ENCODE measurements at places on chromosomes 4 and X. TPM values are rescaled to one million over a fixed set of nuclear protein-coding genes. Genes with fewer than 3 reads are reported as not detected.

- no peak for DNase-seq
These were observed 475.4 kb upstream of the HS3ST1 start for GRCh38 chr4:11904117-11904535.

DNA sequence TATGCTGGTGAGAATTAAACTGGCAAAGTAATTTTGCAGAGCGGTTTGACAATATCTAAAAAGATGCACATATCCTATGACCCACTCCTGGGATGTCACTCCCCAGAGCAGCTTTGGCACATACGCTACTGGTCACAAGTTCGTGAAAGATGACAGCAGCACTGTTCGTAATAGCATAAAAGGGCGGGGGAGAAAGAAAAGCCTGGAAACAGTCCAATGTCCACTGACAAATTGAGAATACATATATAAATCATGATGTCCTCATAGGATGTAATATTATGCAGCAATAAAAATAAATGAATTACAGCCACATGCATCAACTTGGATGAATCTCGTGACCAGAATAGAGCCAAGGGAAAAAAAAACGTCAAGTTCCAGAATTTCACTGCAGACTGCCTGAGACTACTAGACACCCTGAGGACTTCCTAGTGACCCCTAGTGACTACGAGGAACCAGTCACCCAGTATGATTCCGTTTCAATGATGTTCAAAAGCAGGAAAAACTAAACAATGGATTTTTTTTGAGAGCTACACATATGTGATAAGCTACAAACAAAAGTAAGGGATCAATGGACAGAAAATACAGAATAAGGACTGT, 1.8 kb downstream of the PCSK1N start:
- no peak for DNase-seq

The TMEM35A gene
- 0.74 TPM for total RNA-seq

The PAGE4 gene
- not detected for total RNA-seq

The MCF2 gene
- 0.05 TPM for total RNA-seq

Data from NCI-H460 (cell line).